ENCODE measurements at places on chromosomes 5 and 9. TPM values are rescaled to one million over a fixed set of nuclear protein-coding genes. Genes with fewer than 3 reads are reported as not detected.

Gene PCDHB11
- 6.0 TPM for total RNA-seq

- no peaks in the 10 kb centered on the region for H3K36me3 ChIP-seq
- no peaks in the 10 kb centered on the region for H3K4me1 ChIP-seq
- no peak overlapping the region for H3K27ac ChIP-seq
These were observed 51.7 kb upstream of the MYO10 start for GRCh38 chr5:16987776-16988175.

- no peak for DNase-seq
- H3K27me3 ChIP-seq = no peaks in the 10 kb centered on the region
- no peaks in the 10 kb centered on the region for H3K4me1 ChIP-seq
- no peaks in the 10 kb centered on the region for H3K36me3 ChIP-seq
- H3K4me3 ChIP-seq = no peak overlapping the region
These were observed 177.2 kb downstream of the MAPKAP1 start for GRCh38 chr9:125529589-125530515.

DNA sequence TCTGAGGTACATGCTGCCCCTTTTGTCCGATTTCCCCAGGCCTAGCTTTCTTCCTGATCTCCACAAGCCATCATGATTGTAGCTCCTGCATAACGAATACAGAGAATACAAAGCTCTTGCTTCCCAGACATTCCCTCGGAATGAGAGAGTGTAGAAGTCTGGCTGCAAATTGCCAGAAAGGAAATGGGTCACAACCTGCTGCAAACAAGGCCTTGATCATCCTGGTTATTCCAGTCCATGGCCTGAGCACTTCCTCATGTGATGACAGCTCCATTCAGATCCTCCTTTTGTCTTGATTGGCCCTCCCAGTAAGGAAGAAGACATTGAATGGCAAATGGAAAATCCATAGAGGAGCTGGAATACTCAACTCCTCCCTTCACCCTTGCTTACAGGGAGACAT is 136.0 kb upstream of the ADRA1B start:
- DNase-seq = no peak
- no peaks in the 10 kb centered on the region for H3K36me3 ChIP-seq
- H3K27ac ChIP-seq = peak overlapping the region; percentile 84
- H3K27me3 ChIP-seq = no peaks in the 10 kb centered on the region

GRCh38 chr5:57824623-57825022 is 342.0 kb upstream of the ACTBL2 start:
- no peaks in the 10 kb centered on the region for H3K4me1 ChIP-seq
- no peaks in the 10 kb centered on the region for H3K27me3 ChIP-seq
- H3K4me3 ChIP-seq = no peak overlapping the region
- H3K27ac ChIP-seq = no peak overlapping the region

GRCh38 chr5:88226881-88227450 is 41.7 kb downstream of the TMEM161B start:
- H3K27me3 ChIP-seq = no peaks in the 10 kb centered on the region
- H3K4me3 ChIP-seq = no peak overlapping the region
- H3K4me1 ChIP-seq = no peaks in the 10 kb centered on the region

DNA sequence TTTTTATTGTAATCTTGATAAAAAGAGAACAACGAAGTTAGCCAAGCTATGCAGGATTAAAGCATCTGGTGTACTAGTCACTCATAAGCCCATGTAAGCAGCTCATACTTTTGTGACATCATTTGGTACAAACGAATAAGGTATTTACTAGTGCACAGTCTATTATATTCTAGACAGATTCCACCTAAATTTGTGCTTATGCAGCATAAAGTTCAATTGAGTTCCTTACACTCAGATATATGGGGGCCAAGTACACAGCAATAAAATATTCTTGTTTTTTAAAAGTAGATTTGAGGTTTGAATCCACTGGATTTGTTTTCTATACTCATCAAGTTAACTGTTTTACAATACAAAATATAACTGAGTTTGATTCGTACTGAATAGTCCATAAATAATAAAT is 1621.2 kb downstream of the MAT2B start:
- no peak for DNase-seq
- H3K27me3 ChIP-seq = no peaks in the 10 kb centered on the region
- no peak overlapping the region for H3K4me3 ChIP-seq
- no peak overlapping the region for H3K27ac ChIP-seq

- H3K27me3 ChIP-seq = no peaks in the 10 kb centered on the region
- peaks cover 7% of the 10 kb centered on the region for H3K36me3 ChIP-seq
- no peak overlapping the region for H3K27ac ChIP-seq
- H3K4me3 ChIP-seq = no peak overlapping the region
These were observed 50.0 kb upstream of the GOLPH3 start for GRCh38 chr5:32223972-32224609.

- H3K4me1 ChIP-seq = no peaks in the 10 kb centered on the region
- H3K4me3 ChIP-seq = no peak overlapping the region
- H3K36me3 ChIP-seq = no peaks in the 10 kb centered on the region
- H3K27ac ChIP-seq = no peak overlapping the region
- no peaks in the 10 kb centered on the region for H3K27me3 ChIP-seq
These were observed 68.3 kb downstream of the WNK2 start for GRCh38 chr9:93252116-93252780.
